ENCODE measurements at places on chromosomes 4 and X. TPM values are rescaled to one million over a fixed set of nuclear protein-coding genes. Genes with fewer than 3 reads are reported as not detected.

DNA sequence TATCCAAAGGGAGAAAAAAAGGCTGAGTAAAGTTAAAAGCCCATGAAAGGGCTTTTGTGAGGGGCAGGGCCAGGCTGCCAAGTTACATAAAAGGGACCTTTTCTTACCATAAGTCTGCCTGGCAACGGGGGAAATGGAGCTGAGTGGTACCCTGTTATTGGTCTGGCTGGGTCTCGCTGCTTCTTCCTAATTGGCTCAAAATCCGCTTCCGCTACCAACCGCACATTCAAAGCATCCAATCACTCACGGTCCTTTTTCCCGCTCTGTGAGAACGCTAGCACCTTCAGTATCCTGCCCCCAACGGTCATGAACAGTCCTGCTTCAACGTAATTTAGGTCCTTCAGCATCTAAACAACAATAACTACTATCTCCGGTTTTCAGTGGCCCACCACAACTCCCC is 611 bp downstream of the TEX11 start:
- DNase-seq = no peak

DNA sequence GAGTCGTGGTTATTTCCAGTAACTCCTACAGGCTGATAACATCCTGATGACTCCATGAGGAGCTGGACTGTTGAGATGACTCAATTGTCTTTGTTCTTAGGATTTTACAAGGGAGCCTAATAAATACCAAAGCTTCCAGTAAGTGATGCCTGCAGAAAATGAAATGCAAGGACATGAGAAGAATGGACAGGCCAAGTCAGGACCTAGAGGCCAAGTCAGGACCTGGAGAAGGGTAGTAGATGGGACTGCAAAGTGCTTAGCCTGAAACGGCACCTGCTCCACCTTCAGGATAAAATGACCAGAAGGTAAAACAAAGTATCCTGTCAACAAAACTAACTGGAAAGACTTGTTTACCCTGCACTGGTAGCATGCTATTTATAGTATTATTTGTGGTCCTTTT is 6.4 kb upstream of the SLC10A6 start:
- no peak for DNase-seq

The ARHGEF38 gene
- not detected for total RNA-seq

The ERAS gene
- not detected for total RNA-seq

The DUX4 gene
- total RNA-seq = not detected

The TMEM154 gene
- 1.3 TPM for total RNA-seq

The HEPH gene
- total RNA-seq = 109 TPM

Measured in thoracic aorta (tissue), 2 donors.